ENCODE measurements at places on chromosomes 16 and 17.

- DNase-seq: no peak
Observed at GRCh38 chr16:82864332-82865040, 237.7 kb downstream of the CDH13 start.

DNA sequence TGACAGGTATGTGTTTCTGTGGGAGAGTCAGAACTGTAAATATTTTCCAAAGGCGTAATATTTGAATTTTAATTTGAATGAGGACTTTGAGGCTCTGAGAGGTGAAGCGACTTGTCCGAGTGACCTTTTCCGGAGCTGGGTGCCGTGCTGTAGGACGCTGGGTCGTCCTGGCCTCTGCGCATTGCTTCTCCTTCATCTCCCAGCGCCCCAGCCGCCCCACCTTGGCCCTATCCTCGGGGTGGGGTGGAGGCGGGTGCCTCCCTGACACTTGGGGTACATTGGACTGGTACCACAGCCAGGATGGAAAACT, 147.8 kb downstream of the SPECC1 start:
- no peak for DNase-seq

DNA sequence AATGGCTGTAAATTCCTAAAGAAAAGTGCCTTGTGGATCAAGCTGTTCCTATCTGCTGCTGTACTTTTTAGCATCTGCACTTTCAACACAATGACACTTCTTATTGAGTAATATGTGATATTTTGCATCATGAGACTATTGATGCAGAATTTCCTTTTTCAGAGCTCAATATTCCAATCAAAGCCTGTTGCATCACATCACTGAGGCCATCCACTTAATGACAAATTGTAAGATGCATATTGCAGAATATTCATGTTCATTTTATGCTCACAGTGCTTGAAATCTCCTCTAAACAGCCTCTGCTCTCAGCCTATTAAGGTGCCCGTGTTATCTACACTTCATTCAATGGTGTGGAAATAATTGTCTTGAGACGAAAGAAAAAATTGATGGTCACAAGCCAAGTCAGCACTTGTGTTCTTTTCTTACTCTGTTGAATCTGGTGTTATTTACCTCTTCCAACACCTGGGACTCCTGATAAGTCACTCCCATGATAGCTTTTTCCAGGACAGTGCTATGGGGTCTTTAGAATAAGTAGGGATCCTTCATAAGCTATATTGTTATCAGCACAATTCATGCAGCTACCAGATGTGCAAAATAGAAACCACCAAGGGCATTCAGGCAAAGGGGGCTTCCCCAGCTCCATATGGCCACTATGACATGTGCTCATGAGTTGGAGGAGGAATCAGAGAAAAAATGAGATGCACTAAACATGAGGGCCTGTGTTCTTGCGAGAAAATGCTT, 9.3 kb upstream of the SKAP1 start:
- DNase-seq: no peak

GRCh38 chr17:81315885-81316391, 20.8 kb upstream of the SLC38A10 start:
- no peak for DNase-seq

- DNase-seq: no peak
Observed at GRCh38 chr17:20998571-20999043, 44.2 kb downstream of the USP22 start.

- no peak for DNase-seq
Observed at GRCh38 chr16:54805648-54806047, 125.0 kb upstream of the IRX5 start.

DNA sequence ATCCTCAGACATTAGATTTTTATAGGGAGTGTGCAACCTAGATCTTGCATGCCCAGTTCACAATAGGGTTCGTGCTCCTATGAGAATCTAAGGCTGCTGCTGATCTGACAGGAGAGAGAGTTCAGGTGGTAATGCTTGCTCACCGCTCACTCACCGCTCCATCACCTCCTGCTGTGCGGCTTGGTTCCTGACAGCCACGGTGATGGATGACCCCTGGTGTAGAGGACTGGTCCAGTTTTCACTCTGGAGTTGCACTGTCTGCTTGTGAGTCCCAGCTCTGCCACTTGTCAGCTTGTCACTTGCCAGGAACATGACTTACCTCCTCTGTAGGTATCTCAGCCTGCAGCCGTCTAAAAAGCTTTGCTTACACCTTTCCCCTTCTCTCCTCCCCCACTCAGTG, 214.6 kb downstream of the SNX29 start:
- no peak for DNase-seq

GRCh38 chr17:73255671-73256181, 6.0 kb downstream of the CPSF4L start:
- DNase-seq: peak; percentile 52

DNA sequence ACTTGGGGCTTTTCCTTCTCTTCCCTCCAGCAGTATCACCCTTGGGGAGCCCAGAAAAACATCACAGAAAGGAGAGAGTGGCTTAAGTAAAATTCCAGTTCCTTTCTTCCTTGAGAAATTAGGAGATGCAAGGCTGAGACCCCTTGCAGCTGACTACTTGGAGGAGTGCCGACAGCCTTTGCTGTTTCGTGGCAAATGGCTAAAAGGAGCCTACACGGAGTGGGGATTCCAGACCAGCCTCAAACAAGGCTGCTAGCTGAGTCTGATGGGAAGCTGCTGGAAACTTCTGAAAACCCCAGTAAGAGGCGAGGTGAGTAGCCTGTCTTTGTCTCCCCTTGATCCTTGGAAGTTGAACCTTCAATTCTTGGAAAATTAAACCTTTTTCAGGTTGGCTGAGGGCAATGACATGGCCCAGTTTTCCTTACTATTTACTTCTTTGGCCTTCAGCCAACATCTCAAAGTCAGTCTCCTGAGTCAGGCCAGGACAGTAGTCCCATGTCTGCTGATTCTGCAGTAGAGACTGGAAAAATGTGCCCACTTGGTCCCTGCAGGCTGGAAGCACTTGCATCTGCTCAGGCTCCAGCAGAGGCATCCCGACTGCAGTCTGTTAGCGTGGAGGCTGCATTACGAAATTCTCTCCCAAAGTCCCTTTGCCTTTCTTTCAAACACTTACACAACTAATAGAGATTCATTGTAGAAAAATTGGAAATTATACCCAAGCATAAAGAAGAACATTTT, 23.4 kb downstream of the SMIM36 start:
- no peak for DNase-seq

DNA sequence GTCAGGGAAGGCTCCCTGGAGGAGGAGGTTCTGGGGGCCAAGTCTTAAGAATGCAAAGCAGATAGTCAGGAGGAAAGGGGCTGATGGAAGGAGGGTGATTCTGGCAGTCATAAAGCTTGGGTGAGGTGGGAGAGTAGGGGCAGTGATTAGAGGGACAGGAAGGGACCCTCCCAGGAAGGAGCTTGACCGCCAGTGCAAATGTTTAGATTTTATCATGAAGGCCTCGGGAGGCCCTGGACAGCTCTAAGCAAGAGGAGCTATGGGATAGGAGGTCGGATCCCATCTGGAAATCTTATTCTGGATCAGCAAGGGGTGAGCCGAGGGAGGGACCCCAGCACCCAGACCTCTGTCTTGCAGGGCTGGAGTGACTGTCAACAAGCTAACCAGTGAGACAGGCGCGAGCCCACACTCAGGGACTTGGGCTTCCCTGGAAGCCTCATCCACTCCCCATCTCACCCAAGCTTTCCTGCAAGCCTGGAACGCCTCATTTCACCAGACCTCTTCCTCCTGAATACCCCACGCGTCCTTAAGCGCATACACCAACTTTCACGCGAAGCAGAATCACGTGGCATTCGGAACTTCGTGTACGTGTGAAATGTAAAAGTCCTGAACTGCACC, 52.0 kb upstream of the CBX4 start:
- no peak for DNase-seq

DNA sequence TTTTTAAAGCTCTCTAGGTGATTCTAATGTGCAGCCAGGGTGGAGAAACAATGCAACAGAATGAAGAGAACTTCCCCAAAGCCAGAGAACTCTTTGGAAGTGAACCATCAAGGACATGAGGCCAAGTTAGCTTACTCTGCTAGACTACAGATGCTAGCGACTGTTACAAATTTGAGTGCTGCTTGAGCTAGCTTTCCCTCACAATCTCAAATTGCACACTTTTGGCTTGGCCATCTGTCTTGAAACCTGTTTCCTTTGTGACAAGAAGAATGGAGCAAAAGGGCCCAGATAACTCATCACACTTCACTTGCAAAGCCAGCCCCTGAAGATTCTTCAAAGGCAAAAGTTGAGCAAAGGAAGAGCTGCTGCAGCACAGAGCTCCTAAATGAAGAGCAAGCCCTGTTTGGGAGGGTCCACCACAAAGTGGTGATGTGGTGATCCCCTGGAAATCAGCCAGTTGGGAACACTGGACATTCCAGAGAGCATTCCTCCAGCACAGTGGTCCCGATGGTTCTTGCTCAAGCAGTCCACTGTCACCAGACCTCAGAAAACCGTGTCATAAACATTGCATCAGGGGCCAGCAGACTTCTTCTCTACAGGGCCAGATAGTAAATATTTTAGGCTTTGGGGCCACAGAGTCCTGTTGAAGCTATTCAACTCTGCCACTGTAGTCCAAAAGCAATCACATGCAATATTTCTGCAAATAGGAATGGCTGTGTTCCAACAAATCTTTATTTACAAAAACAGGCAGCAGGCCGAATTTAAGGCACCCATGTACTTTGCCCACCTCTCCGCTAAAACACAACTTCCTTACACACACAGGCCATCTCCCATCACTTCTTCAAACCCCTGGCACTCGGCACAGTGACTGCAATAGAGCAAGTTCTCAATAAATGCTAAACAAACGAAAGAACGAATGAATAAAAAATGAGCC, 21.2 kb downstream of the SLC39A11 start:
- DNase-seq: peak; percentile 34

- DNase-seq: no peak
Observed at GRCh38 chr17:57902117-57902799, 52.4 kb upstream of the MRPS23 start.

- no peak for DNase-seq
Observed at GRCh38 chr17:29577385-29578211, 9.1 kb downstream of the TP53I13 start.

DNA sequence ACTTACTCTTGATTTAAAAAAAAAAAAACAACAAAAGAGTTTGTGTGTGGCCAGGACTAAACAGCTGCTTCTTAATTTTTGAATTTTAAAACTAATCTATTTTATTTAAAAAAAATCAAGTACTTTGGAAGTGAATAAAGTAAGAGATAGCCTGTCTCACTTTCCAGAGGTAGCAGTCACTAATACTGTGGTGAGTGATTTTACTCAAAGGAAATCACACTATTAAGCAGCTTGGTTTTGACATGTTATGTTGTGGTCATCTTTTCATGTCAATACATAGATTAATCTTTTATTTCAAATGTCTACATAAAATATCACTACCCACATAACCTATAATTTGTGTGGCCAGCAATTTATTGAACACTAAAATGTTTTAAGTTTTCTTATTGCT, 102.2 kb upstream of the HLF start:
- no peak for DNase-seq

DNA sequence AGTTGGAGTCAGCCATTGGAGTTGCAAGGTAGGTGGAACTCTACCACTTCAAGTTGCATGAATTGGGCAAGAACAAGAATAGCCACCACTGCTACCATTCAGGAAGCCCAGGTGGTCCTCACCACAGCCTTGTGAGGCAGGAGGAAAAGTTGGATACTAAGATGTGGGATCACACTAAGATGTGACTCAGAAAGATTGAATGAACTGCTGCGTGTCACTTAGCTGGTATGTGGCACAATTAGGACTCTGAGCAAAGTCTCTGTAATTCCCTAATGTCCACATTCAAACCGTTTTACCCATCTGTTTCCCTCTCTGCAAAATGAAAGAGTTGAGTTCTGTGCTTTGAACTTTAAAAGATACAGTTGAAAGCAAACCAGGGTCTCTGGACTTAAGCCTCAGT, 44.7 kb upstream of the HS3ST3A1 start:
- DNase-seq: no peak

DNA sequence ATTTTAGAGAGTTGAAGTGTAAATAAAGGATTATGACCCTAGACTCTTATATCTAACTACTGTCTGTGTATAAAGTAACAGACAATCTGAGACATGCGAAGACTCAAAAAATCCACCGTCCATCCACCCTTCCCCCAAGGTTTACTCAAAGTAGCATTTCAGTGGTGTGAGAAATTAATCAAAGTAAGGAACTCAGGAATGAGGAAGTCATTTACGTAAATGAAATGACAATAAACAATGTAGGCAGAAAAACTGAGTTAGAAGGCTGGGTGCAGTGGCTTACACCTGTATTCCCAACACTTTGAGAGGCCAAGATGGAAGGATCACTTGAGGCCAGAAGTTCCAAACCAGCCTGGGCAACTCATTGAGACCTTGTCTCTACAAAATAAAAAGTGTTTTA, 19.8 kb upstream of the NTN1 start:
- no peak for DNase-seq

DNA sequence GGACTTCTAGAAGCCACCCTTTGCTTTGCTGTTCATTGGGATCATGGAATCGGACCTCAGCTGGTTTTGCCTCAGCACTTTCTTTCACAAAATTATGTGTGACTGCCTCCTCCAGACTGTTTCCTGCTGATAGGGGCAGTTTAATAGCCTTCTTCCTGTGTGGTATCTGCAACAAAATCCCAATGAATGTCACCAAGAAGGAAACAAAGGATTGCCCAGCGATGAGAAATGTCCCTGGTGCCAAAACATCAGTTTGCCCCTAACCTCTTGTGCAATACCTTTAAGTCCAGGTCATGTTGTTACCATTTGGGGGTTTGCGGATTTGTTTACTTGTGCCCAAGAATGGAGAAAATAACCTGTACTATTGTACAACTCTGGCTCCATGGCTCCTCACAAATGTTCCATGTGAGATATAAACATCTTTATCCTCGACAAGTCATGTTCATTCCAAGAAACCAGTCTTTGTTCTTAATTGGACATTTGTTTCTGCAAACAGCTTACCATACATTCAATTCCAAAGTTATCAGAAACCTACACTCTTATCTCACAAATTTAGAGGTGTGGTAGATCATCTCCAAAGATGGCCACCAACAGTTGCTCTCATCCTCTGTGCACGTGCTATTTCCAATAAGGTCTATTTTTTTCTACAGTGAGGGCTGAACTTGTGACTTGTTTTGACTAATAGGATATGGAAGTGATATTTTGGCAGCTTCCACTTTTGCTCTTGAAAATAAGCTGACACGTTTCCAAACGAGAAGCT, 14.8 kb downstream of the TAC4 start:
- no peak for DNase-seq

- DNase-seq: no peak
Observed at GRCh38 chr17:29591146-29591736, 1.7 kb upstream of the ANKRD13B start.

DNA sequence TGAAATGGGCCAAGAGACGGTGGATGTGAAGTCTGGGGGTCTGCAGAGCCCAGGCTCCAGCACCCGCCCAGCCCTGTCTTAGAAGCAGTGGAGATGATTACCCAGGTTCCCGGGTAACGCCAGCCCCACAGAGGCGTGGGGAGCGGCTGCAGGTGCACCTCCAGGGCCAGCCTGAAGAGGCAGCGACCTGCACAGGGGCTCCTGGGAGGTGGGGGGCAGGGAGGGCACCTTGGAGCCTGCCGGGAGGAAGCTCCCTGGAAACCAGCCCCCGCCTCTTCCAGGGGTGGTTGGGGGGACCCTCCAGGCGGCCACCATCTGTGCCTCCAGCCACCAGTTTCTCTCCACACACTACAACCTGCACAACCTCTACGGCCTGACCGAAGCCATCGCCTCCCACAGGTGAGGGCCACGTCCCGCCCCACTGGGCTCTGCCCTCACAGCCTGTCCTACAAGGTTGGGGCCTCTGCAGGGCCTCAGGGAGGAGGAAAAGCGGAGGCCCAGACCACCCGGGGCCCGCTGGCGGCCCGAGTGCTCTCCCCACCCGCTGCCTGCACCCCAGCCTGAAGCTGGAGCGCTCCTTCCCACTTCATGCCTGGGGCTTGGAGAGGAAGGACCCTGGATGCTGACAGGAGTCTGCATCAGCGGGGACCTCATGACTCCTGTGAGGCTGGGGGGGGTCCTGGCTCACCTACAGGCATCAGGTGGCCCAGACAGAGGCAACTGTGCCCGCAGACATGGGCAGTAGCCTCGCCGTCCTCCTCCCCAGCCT, 10.5 kb downstream of the GAA start:
- no peak for DNase-seq
